ENCODE measurements at places on chromosomes 3 and 15.

- no peak for DNase-seq
These were observed 87.1 kb downstream of the DIPK2A start for GRCh38 chr3:144058713-144059112.

DNA sequence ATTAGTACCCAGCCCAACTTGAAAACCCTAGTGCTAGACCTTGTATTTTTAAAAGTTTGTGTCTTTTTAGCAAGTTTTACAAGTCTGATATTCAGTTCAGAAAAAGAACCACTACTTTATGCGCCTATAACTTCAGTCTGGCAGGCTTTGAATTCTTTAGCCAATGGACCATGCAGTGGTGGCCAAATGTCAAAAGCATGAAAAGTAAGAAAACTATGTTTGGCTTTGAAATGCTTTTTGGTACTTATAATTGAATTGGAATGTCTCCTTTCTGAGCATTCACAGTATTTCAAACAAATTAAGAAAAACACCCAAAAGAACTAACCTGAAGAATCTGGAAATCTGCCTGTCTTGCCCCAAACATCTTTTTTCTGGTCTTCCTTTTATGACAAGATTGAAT is 12.8 kb downstream of the WDR48 start:
- no peak for DNase-seq

- no peak for DNase-seq
These were observed 400.8 kb upstream of the PROK2 start for GRCh38 chr3:72185549-72186399.

DNA sequence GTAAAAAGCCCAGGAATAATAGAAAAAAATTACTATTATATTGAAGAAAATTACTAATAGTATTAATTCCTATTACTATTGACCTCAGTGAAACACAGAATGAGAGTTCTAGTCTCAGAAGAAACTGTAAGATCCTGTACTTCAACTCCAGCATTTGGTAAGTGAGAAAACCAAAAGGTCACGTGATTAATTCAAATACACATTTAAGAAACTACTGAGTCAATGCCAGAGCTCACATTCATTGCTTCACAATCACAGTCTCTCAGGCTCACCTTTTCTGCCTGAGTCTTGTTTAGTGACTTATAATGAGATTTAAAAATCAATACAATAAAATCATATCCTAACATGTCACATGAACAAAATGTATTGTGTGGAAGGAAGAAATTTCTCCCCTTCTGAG is 556.1 kb downstream of the FGF12 start:
- DNase-seq: no peak

DNA sequence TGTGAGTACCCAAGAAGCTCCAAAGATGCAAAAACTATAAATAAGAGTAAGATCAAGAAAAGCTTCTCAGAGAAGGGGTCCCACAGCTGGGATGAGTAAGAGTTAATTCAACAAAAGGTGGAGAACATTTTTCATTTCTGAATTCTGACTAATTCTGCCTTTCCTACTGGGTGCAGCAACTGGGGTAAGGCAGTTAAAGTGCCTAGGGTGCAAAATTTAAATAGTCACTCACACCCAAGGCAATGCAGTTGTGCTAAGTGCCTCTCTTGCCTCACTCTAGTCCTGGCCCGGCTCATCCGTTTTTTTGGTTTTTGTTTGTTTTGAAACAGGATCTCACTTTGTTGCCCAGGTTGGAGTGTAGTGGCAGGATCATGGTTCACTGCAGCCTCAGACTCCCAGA is 240.2 kb downstream of the TP63 start:
- DNase-seq: no peak

DNA sequence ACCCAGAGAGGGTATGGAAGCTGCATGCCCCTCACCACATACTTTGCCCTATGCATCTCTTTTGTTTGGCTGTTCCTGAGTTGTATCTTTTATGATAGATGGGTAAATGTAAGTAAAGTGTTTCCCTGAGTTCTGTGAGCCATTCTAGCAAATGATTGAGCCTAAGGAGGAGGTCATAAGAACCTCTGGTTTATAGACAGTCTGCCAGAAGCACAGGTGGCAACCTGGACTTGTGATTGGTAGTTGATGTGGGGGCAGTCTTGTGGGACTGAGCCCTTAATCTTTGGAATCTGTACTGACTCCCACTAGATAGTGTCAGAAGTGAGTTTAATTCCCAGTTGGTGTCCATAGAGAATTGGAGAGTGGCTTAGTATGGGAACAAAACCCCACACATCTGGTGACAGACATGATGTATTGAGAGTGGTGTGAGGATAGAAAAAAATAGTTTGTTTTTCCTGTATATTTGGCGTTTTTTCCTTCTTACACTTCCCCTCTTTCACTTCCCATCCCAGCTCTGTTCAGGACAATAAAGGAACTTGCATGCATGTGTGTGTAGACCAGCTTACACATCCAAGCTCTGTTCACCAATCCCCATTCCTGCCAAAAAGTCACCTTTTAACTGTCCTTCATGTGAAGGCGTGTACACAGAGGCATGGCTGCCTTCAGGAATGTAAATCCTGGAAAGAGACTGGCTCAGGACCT is 38.1 kb upstream of the SPPL2A start:
- no peak for DNase-seq

DNA sequence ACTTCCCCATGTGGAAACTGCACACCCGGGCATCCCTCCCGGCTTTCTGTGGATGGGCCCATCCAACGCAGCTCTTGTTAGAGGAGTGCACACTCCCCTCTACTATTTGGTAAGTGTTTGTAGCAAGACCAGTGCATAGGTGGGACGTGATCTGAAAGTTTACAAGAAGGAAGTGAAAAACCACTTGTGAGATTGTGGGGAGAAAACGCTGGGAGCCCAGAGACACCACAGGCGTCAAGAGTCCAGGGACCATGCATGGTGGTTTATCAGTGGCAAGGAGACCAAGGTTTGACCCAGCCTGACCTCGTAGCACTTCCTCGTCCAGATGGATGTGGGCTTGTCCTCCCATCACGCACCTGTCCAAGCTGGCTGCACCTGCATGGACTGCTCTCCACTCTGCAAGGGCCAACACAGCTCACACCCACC is 51.6 kb downstream of the ATP10A start:
- peak; percentile 66 for DNase-seq

GRCh38 chr3:172591876-172592771 is 68.9 kb upstream of the TNFSF10 start:
- DNase-seq: peak; percentile 83

DNA sequence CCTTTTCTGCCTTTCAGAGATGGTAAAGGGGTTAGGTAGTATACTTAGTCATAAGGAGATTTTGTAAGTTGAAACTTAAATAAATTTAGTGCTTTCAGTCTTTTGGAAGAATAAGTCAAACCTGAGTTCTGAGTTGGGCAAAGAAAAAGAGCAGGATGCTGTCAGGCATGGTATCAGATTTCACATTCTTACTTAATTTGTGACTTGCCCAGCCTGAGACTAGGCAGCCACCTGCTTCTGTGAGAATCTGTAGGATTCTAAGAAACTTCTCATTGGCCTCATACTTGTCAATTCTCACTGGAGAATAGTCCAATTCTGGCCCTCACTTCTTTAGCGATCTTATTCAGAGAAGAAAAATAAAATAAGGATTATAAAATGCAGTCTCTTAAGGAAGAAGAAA is 577.5 kb downstream of the DIPK2A start:
- DNase-seq: no peak

All from GM12864 (cell line).